NCI-H526 (cell line): ENCODE measurements at places on chromosomes 16 and 17.

DNA sequence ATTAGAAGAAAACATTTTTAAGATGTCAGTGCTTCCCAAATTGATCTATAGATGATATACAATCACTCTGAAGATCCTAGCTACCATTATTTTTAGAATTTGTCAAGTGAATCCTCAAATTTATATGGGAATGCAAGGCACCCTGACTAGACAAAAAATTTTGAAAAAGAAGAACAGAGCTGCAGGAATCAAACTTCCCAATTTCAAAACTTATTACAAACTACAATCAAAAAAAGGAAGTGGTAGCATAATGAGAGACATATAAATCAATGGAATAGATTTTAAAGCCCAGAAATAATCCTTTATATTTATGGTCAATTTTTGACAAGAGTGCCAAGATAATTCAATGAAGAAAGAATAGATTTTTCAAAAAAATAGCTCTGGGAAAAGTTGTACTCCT lies 198.3 kb upstream of the KCNJ16 start:
- no peak for DNase-seq

DNA sequence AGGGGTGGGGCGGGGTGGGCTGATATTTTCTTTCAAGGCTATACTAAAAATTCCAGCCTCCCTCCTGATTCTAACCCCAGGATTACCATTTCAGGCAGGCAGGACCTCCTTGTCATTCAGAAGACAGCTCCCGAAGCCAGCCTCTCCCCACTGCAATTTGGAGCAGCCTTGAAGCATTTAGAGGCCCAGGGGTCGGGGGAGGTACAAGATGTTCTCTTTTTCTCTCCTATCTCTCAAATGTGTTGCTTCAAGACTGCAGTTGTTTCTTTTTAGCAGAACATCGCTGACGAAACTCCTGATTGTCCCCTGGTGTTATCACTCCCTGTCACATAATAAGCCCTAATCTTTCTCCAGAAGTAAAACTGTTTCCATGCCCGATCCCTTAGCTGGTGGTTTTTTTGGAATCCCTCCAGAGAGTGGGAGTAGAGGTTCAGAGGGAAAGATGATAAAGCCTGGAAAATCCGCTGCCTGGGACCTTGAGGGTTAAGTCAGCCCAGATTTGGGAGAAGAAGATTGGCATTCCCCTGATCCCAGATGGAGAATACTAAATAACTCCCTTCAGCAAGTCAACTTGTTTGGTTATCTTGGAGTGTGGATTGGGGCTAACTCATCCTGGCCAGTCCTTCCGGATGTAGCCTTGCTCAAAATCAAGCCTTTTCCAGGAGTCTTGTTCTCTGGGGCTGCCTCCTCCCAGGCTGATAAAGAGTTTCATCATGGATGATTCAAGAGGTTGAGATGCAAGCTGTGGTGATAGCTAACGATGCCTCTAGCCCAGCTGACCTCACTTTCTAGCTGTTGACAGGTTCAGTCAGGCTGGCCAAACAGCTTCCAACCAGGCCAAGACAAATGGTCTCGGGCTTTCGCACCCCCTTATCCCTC lies 71.3 kb downstream of the SOX9 start:
- DNase-seq, result no peak

DNA sequence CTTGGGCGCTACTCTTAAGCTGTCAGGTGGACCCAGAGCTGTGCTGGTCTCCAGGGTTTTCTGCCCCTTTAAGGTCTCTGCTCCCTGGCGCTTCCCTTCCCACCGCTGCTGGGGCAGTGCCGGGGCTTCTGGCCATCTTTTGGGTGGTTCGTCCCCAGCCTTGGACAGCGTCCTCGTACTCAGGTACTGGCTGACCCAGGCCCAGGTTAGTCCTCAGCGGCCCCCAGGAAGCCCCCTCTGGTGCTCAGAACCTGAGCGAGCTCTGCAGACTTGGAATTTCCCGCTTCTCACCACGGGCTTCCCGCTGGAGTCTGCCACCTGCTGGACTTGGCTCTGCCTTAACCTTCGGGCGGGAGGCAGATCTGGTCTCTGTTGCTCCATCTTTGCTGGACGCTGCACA lies 94.1 kb upstream of the ZNF750 start:
- DNase-seq, result no peak

DNA sequence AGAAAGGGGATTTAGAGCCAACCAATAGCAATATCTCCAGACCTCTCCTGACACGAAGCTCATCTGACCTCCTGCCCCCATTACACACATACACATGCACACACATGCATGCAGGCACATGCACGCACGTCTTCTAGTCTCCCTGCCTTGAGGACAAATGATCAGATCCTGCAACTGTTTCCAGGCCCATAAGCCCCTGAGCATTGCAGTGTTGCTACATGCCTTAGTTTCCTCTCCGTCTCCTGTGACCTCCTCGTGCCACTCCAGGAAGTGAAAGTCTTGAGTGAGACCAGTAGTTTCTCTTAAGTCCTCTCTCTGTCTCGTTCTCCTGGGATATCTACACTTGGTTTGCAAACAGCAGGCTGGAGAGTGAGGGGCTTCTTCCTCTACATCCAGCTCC lies 8.2 kb downstream of the CIITA start:
- no peak for DNase-seq

DNA sequence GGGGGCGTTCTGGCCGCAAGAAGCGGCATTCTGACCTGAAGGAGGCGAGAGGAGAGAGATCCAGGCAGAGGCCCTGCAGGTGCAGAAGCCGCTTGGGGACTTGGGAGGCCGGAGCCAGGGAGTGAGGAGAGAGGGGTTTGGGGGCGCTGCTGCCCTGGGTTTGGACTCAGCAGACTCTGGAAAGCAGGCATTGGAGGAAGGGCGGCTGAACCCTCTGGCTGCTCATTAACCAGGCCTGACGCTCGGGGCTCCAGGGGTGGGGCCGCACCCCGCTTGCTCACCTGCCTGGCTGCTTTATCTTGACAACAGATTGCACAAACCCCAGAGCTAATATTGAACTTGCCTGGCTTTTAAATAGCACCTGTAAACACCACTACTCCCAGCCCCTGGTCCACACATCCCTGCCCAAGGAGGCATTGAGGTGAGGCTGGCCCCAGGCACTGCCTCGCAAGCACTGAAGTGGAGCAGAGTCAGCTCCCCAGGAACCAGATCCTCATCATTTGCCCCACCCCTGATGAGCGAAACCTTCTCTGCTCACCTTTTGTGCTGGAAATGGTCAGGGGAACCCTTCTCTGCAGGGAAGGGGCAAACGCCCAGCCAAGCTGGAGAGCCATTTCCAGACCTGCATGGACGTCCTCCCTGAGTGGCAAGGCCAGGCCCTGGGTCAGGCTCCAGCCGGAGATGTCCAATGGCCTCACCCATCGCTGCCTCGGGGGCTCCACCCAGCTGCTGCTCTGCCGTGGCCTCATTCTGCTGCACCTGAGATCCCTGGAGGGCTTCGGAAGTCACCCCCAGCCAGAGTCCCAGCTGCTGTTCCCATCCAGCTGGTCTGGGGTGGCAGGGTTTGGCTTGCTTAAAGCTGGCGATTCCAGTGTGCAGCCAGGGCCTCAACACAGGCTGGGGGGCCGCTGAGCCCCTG lies 190.2 kb upstream of the GSE1 start:
- peak; percentile 69 for DNase-seq
